ENCODE measurements at places on chromosomes 2 and 18. TPM values are rescaled to one million over a fixed set of nuclear protein-coding genes. Genes with fewer than 3 reads are reported as not detected.

The IGFBP2 gene
- 75.4 TPM for polyA plus RNA-seq

The GNAL gene
- polyA plus RNA-seq = 0.42 TPM

The KCNS3 gene
- 2.0 TPM for polyA plus RNA-seq

The AFF3 gene
- polyA plus RNA-seq = 1.6 TPM

The LIMS3 gene
- 3.6 TPM for polyA plus RNA-seq

The PLEK gene
- 1.2 TPM for polyA plus RNA-seq

Data from heart right ventricle (tissue), 16 donors.